Posterior cingulate gyrus (tissue), 11 donors: ENCODE measurements at places on chromosomes 11 and 22.

DNA sequence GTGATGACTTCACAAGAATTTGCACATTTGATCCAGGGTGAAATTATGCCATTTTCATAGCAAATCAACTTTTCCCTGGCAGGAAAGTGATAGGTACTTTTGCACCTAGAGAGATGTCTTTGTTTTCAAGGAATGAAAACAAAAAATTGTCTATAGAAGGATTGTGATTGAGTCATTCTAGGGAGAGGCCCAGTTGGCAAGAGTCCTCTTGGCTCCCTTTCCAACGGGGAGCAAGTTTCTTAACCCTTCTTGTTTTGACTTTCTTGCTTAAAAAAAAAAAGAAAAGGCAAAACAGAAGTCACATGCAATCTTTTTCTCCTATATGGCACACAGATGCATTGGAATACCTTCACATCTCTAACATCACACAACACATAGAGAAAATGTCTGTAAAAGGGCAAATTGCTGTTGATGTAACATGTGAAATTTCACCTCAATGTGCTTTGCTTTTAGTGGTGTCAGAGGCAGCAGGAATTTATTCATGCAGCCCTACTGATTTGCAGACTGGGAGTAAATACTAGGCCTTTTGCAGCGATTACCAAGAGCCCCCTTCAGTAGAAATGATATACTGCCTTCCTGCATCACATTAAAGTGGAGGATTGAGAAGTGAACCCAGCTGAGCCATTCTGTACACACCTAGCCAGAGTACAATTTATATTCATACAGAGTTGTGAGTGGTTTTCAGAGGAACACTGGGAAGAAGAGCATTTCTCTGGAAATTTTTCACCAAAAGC lies 290.7 kb upstream of the MPPED2 start:
- DNase-seq: no peak

DNA sequence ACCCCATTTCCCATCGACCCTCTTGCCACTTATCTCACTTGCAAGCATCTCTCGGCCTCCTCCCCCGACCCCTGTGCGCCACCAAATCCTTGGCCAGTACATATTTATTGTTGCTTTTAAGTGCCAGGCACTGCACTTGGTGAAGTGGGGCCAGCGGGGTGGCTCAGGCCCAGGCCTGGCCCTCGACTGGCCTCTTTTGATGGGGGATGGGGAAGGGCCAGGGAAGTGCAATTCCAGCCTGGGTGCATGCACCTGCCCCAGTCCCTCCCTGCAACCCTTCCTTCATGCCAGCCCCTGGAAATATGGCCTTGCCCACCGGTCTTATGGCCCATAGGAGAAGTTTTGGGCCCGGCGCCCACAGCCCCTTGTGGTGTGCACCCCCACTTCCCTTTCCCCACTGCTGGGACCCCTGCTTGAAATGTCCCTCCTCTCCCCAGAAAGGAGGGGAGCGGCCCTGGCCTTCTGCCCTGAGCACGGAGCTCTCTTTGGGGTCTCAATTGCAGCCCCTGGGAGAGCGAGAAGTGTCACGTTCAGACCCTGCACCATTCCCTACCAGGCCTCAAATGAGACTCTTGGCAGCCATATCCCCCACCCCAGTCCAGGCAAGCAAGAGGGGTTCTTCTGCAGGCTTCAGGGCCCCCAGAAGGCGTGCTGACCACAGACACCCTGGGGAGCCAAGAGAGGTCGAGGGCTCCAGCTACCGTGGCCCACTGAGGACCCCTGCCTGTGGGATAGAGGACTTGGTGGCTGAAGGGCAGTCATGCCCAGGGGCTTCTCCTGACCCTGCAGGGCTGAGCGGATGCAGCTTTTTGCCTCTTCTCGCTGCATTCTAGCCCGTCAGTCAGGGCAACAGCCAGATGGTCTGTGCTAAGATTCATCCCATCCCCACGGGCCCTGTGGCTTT lies 961 bp downstream of the SUSD2 start:
- DNase-seq: no peak

GRCh38 chr11:74185695-74186094 lies 14.6 kb downstream of the PPME1 start:
- no peak for DNase-seq

- DNase-seq: no peak
These were observed 19.9 kb downstream of the MRTFA start for GRCh38 chr22:40616578-40616977.

- DNase-seq: no peak
These were observed 122.7 kb downstream of the BUD13 start for GRCh38 chr11:116650052-116650451.

- no peak for DNase-seq
These were observed 519 bp upstream of the ART5 start for GRCh38 chr11:3642071-3642951.

DNA sequence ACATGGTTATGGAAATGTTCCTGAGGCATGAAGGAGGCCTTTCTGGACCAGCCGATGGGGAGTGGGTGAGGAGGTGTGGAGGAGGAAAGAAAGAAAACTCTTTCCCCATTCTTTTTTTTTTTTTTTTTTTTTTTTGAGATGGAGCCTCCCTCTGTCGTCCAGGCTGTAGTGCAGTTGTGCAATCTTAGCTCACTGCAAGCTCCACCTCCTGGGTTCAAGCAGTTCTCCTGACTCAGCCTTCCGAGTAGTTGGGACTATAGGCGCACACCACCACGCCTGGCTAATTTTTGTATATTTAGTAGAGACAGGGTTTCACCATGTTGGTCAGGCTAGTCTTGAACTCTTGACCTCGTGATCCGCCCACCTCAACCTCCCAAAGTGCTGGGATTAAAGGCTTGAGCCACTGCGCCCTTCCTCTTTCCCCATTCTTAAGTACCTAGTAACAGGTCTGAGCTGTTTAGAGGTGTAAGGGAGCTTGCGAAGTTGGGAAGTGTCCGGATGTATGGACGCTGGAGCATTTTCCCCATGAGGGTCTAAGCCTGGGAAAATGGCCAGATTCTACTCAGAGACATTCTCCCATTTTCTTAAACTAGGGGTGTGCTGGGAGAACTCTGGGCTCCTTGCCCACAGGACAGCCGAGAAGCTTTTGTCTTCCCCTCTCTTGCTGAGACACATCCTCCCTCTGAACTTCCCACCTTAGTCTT lies 135.8 kb downstream of the TEAD1 start:
- DNase-seq: no peak

GRCh38 chr11:66570079-66570849 lies 1.9 kb upstream of the CTSF start:
- DNase-seq: no peak

GRCh38 chr22:47990481-47990880 lies 1228.0 kb downstream of the TBC1D22A start:
- no peak for DNase-seq

DNA sequence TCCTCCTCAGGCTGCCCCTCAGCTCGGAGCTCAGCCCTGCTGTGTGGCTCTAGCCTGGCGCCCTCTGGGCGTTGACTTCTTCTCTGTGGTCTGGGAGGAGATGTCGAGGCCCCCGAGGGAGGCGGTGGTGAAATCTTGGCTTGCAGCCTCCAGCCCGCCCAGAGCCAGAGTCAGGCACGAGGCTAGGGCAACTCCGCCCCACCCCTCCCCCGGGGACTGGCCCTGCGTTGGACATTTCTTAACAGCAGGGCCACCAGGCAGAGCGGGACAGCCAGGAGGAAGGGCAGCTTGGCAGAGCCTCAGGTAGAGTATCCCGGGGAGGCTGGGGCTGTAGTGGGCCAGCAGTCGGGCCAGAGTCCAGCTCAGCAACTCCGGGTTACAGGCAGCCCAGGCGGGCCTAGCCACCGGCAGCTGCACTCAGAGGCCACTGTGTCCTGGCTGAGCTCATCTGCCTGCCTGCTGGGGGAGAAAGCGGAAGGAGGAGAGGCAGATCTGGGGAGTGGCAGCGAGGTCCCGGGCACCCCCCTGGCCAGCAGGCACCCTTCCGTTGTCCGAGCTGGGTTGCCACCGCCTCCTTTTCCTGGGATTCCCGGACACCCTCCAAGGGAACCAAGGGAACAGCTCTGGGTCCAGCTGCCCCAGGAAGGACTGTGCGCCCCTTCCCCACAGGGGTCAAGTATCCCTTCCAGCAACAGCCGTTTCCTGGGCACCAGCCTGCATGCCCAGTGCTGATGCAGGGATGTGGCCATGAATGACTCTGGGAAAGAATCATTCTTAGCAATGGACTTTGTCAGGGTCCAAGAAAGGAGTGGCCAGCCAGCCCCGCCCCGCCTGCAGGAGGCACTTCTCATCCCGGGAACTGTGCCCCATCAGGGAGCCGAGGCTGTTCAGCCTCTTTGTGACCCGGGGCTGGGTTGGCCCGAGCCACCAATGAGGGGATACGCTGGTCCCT lies at the start of gene ALDH3B1:
Gene ALDH3B1 (plus strand): TSS at position 238 of the 952 bp plus-strand sequence. CDS start 4,971 bp downstream, outside the sequence.
- peak; percentile 70 for DNase-seq

GRCh38 chr22:46758867-46759290 lies 3.6 kb upstream of the TBC1D22A start:
- peak; percentile 51 for DNase-seq

DNA sequence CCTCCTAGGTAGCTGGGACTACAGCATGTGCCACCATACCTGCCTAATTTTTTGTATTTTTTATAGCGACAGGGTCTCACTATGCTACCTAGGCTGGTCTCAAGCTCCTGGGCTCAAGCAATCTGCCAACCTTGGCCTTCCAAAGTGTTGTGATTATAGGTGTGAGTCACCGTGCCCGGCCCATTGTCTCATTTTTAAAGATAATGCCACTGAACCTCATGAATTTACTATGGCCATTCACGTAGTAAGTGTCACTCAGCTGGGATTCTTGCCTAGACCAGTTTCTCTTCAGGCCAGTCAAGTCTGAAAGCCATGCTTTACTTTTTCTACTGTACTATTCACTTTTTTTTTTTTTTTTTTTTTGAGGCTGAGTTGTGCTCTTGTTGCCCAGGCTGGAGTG lies 22.4 kb downstream of the DEPDC5 start:
- DNase-seq: no peak

DNA sequence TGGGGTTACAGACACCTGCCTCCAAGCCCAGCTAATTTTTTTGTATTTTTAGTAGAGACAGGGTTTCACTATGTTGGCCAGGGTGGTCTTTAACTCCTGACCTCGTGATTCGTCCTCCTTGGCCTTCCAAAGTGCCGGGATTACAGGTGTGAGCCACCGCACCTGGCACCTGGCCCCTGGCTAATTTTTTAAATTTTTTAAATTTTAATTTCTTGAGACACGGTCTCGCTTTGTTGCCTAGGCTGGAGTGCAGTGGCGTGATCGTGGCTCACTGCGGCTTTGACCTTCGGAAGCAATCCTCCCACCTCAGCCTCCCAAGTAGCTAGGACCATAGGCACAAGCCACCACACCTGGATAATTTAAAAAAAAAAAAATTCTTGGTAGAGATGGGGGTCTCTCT lies 14.6 kb downstream of the PPP6R2 start:
- DNase-seq: no peak

DNA sequence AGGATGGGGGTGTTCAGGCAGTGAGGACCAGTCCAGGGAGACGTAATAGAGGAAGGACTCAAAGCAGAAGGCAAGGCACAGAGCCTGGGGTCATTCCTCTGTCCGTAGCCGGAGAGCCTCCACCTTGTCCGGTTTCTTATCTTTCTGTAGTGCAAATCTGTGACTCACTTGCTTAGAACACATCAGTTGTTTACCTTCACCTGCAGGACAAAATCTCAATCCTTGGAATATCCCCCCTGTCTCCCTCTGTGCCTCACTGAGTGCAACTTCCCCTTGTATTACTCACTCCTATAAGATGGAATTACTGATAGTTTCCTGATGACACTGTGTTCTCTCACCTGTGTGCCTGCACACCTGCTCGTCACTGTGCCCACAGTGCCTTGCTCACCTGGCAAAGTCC lies 20.4 kb upstream of the TTC12 start:
- no peak for DNase-seq

GRCh38 chr11:84022695-84023094 lies 736.5 kb upstream of the CCDC90B start:
- no peak for DNase-seq

- no peak for DNase-seq
These were observed 128.2 kb downstream of the BRD1 start for GRCh38 chr22:49699476-49699875.

DNA sequence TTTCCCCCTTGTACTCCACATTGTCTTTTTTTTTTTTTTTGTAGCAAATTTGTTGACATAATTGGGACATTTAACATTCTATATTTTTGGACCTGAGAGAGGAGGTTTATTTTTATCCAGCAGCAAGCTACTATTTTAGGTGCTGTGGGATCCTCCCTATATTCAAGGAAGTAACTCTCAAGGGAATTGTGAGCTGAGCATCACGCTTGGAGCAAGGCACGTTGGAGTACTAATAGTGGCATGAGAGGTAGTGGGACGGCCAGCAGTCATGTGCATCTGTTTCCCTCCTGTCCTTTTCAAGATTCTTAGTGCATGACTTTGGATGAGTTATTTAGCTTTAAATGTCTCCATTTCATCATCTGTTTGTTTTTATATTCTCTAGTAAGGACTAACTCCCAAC lies 52.3 kb downstream of the EXT2 start:
- DNase-seq: no peak

DNA sequence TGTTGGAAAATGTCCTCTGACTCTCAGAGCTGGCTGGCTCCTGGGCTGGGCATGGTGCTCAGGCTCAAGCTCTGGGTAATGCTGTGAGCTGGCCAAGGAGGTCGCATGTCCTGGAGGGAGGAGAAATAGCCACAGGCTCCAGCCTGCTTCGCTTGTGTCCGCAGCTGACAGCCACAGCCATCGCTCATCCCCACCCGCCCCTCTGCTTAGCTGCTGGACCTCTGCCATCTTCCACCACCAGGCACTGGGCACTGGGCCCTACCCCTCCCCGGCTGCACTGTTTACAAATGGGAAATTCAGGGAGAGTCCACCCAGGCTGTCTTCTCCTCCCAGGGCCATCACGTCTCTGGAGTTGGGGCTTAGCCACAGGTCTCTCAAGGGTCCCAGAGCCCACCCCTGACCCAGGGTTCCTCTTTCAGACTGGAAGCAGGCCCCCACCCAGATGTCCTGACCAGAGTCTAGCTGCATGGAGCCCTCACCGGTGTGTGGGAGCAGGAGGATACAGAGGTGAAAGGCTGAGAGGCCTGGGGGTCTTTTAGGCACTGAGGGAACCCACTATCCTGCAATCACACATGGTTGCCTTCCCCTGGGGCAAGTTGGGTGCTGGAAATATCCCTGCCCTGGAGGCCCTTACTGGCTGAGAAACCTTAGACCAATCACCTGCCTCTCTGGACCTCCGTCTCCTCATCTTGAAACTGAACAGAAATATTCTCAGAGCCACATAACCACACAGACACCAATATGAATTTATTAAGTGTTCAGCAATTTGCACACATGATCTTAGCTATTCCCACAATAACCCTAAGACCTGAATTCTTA lies 62.7 kb downstream of the CD82 start:
- peak; percentile 90 for DNase-seq

DNA sequence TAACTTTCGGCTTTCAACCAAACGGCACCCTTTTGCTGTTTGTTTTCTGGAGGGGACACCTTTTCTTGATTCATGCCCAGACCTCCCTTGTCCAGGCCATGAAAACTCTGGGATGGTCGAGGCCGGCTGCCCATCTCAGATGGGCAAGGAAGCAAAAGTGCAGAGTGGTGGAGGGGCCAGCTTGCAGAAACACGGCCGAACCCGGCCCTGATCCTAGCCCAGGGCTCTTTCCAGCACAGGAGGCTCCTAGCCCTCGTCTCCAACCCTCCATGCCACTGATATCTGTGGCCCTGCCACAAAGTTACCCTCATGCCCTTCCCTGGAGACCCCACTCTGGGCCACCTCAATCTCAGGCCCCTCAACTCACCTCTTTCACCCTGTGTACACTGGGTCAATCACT lies 18.9 kb upstream of the SLC22A12 start:
- no peak for DNase-seq
